ENCODE measurements at places on chromosomes 13 and 19.

- no peak for DNase-seq
Measured at GRCh38 chr13:43650882-43651281, 135.9 kb downstream of the ENOX1 start.

DNA sequence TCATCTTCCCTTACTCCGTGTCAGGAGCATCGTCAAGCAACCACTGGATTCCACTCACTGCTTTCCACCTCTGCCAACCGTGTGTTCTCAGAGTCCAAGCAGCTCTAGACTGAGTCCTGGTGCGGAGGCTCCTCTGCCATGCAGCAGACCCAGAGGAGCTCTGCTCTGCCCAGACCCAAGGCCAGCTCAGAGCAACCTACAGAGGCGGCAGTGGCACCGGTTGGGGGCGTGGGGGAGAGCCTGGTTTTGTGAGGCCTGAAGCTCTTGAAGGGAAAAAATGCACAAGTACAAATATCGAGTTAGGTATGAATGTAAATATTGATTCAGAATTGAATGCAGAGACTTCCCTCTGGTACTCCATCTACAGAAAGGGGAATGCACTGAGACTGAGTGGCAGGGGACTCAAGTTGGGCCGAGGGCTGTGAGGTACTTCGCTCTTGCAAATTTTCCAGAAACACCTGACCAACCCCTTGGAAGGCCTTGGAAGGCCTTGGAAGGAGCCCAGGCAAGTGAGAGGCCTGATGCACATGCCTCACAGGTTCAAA is 46.7 kb downstream of the GJA3 start:
- no peak for DNase-seq

DNA sequence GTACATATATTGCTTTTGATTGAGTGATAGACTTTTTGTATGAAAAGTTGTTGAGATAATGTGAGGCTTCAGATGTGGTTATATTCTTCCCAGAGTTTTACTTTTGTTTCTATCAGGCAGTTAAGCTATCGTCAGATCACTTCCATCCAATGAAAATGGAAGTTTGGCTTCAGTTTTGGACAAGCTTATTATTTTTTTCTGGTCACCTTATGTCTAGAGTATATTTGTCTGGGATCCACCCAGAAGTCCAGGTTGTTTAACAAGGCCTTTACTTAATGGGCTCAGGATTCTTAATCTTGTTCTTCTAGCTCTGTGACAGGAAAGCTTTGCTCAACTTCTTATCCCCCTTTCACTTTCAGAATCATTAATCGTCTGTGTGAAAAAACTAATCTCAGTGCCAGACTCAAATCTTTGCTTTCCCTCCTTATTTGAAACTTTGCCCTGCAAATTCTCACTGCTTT is 150.9 kb downstream of the PDS5B start:
- peak; percentile 44 for DNase-seq

DNA sequence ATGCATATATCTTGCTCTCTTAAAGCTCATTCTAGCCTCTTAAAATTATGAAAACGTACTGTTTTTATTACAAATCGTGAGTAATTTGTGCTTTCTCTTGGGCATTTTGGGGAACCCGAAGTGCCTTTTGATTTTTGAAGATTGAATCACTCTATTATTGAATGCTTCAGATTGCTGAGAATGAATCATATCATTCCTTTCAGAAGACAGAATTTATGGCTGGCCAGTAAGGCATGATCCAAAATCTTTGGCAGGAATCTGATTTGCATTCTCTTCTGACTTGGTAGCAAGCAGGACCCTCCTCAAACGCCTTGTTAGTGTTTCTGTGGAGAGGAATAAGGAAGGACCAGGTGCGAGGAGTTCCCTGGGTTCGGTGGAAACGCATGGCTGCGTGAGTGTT is 49.5 kb downstream of the STARD13 start:
- DNase-seq, result peak; percentile 70

DNA sequence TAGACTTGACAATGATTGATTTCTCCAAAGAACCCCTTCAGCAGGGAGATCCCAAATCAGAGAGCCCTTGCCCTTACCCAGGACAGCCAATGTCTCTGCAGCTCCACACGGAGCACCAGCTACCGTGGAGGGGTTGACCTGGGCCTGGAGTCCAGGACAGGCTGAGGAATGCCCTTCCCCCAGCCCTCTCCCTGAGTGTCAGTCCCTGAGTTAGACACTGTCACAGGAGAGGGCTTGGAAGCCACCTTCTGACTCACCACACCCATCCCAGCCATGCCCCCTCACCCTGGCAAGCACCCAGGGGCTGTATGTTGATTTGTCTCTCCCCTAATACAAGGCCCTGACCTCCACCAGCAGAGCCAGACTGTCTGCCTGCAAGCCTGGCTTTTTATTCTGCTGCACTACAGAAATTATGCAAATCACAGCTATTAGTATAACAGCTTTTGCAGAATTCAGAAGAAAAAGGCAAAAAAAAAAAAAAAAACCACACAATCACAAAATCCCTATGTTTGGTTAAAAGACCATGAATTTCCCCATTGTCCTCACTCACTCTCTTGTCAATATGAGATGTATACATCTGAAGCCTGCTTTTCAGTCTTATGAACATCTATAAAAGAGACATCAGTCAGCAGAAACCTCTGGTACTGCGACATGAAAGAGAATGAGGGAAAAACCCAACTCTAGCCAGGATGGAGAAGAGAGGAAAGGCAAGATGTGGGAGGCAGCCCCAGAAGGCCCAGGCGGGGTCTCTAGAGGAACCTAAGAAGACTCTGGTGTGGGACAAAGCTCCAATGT is 240.7 kb downstream of the UQCRFS1 start:
- no peak for DNase-seq

- no peak for DNase-seq
Measured at GRCh38 chr19:2719920-2720776, 1.0 kb downstream of the DIRAS1 start.

- DNase-seq, result peak; percentile 88
Measured at GRCh38 chr19:1747285-1748114, 5.8 kb upstream of the ONECUT3 start.

DNA sequence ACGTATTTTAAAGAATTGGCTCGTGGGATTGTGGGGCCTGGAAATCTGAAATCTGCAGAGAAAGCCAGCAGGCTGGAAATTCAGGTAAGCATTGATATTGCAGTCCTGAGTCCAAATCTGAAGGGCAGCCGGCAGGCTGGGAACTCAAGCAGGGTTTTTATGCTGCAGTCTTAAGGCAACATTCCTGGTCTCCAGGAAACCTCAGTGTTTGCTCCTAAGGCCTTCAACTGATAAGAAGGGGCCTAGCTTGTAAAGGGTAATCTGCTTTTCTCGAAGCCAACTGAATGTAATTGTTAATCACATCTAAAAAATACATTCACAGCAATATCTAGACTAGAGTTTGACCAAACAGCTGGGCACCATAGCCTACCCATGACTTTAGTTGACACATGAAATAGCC is 154.4 kb downstream of the EFNB2 start:
- peak; percentile 31 for DNase-seq

DNA sequence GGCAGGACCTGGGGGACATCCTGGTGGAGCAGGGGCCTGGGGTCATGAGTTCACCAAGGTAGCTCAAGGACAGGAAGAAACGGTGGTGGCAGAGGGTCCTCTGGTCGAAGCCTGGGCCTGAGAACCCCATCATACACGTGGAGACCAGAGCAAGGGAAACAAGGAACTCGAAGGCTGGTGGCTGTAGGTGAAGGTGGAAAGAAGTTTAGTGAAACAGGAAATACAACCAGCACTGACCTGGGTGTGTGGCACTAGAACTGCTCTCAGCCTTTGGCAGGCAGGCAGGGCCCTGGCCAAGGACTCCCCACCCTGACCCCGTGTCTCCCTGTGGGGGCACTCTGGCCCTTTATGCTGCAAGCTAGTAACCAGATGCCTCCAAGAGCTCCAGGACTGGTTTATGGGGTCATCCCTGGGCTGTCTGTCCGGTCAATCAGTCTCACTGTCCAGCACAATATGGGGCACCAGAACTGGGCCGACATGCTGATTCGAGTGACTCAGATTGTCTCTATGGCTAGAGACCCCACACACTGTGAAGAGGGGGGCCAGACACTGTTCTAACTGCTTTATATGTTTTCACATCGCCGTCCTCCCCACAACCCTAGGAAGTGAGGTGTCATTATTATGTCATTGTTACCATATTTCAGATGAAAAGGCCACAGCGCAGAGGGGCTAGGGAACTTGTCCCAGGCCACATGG is 3.8 kb downstream of the COX6B2 start:
- no peak for DNase-seq

- DNase-seq, result peak; percentile 59
Measured at GRCh38 chr19:532561-533363, 1.2 kb downstream of the CDC34 start.

- DNase-seq, result peak; percentile 35
Measured at GRCh38 chr13:94968040-94968756, 255.9 kb upstream of the SOX21 start.

DNA sequence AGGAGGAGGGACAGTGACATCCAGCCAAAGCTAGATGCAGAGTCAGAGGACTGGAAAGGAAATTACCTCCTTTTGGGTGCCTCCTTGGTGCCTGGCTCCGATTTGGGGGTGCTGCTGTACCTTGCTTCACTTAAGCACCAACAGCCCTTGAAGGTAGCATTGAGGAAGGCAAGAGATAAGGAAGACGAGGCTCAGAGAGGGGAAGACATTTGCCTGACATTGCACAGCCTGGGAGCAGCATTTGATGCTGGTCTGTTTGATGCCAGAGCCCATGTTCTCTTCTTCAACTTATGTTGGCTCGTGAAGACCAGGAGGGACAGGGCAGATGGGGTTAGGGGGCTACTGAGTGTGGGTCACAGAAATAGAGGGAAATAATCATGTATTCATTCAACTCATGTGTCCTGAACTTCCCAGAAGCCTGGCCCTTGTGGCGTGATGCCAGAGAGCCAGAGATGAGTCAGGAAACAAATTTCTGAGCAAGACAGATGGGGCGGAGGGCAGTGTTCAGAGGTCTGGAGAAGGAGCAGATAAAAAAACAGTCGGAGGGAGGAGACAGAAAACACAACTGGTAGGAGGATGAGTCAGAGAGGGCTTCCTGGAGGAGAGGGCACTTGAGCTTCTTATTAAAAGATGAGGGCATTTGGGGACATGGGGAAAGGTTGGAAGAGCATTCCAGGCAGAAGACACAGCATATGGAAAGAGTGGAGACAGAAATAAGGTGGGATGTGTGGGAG is 3.0 kb upstream of the C19orf81 start:
- DNase-seq, result peak; percentile 7

DNA sequence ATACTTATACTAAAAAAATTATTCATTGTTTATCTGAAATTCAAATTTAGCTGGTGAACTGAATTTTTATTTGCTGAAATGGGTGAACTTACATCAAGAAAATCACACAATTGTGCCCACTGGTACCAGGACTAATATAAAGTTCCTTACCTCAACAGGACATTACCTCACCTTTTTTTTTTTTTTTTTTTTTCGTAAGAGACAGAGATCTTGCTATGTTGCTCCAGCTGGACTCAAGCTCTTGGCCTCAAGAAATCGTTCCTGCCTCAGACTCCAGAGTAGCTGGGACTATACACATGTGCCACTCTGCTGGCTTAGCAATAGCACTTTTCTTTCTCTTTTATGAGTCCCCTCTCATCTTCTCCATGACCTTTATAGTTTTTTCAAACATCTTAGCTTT is 22.5 kb upstream of the NDFIP2 start:
- no peak for DNase-seq

DNA sequence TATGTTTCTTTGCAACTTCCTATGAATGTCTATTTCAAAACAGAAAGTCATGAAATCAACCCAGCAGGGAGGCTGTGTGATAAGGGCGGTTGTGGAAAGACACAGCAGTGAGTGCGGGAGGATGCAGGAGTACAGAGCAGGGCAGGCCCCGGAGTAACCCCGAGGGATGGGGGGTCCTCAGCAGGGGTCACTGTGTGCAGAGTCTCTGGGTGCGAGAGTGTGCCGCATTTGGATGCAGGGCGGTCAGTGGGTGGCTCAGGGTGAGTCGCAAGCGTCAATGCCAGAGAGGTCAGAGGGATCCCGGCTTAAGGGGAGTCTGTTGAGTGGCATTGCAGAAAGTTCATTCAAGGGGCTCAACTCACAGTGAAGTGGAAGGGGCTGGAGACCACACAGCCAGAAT is 147.8 kb downstream of the STK24 start:
- DNase-seq, result no peak

- peak; percentile 45 for DNase-seq
Measured at GRCh38 chr13:24032252-24032651, 128.3 kb upstream of the SPATA13 start.

- no peak for DNase-seq
Measured at GRCh38 chr13:114072421-114072820, 60.0 kb downstream of the RASA3 start.

DNA sequence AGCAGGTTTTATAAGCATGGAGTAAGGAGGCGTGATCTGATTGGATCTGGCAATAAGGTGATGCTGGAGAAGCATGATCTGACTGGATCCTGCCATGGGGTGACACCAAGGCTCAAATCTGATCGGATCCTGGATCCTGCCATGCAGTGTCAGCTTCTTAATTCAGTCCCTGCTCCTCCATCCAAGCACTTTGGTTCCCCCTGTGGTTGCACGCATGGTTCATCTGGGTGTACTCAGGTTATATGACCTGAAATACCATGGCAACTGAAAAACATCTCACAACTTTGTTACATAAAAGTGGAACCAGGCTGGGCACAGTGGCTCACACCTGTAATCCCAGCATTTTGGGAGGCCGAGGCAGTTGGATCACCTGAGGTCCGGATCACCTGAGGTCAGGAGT is 17.6 kb upstream of the KLK4 start:
- no peak for DNase-seq

GRCh38 chr19:10525636-10526035 is 8.4 kb upstream of the S1PR5 start:
- no peak for DNase-seq

- peak; percentile 89 for DNase-seq
Measured at GRCh38 chr19:34480971-34481841, at the start of gene WTIP. Gene WTIP (plus strand): TSS chr19:34481758. CDS start chr19:34481975, 217 bp downstream.

DNA sequence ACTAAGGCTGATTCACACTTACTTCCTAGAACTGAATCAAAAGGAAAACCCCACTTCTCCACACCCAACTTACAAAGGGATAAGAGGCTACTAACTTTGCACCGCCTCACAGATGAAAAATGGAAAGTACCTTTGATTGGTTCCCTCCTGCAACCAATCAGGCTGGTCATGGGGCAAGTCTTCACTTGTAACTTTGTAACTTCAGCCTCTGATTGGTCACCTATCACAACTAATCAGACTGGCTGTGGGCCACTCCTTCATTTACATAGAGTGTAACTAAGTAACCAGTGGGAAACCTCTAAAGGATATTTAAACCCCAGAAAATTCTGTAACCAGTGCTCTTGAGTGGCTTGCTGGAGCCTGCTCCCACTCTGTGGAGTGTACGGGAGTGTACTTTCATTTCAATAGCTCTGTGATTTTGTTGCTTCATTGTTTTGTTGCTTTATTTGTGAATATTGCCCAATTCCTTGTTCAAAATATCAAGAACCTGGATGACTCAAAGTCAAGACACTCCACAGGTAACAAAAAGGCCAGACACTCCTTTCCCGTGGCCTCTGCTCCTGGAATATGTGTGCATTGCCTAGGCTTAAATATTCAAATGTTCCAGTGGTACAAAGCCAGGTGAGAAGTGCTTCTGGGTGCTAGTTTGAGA is 50.5 kb downstream of the RFC3 start:
- no peak for DNase-seq

GRCh38 chr13:29858667-29859066 is 8.2 kb upstream of the UBL3 start:
- no peak for DNase-seq

GRCh38 chr19:39170386-39171231 is 26.2 kb upstream of the NCCRP1 start:
- no peak for DNase-seq
